ENCODE measurements at places on chromosomes 7 and 10.

GRCh38 chr10:101217450-101218281, 11.6 kb downstream of the LBX1 start:
- peak; percentile 27 for DNase-seq

DNA sequence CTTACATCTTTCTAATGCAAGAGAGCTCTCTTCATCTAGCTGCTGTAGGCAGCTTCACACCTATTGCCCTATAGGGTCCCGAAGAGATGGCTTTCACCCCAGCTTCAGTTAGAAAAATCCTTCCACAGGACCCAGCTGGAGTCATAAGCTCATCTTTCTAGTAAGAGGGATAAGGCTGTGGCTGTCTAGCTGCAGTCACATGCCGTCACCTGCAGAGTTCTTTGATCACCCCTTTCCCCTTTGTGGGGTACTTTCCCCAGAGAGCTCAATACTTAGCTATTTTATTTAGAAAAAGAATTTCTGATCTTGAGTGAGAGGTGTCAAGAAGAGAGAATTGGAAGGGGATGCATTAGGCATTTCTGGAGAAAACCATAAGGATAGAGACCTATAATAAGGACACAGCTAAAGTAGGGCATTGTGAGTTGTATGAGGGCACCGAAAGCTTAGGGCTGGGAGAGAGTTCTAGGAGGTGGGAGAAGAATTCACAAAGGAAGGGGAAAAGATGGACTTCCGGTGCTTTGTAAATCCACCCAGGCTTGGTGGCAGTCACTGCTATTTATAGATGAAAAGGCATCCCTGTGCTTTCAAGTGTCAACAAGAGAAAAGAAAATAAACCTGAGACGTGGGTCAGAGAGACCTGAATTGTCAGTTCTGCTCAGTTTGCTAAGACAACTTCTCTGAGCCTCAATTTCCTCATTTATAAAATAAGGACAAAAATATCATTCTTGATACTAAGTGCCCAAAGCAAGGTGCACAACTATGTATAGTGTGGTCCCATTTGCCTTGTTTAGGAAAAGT, 11.1 kb upstream of the ST8SIA6 start:
- DNase-seq: no peak

DNA sequence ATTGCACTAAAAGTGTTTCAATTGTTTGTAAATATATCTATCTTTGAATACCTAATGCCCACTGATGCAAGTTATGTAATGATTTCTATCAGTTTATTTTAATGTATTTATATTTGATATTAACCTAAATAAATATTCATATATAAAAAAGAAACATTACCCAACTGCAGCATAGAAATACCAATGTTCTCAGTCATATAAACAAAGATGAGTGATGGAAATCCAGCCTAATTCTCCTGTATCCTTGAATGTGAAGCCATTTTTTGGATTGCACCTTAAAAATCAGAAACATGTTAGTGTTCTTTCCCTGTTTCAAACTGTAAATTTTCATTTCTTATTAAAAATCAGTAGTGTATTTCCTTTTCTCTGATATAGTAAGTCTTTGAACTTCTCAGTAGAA, 305.8 kb upstream of the GNAI1 start:
- DNase-seq: no peak

- no peak for DNase-seq
Measured at GRCh38 chr10:132507956-132508490, 29.6 kb upstream of the INPP5A start.

DNA sequence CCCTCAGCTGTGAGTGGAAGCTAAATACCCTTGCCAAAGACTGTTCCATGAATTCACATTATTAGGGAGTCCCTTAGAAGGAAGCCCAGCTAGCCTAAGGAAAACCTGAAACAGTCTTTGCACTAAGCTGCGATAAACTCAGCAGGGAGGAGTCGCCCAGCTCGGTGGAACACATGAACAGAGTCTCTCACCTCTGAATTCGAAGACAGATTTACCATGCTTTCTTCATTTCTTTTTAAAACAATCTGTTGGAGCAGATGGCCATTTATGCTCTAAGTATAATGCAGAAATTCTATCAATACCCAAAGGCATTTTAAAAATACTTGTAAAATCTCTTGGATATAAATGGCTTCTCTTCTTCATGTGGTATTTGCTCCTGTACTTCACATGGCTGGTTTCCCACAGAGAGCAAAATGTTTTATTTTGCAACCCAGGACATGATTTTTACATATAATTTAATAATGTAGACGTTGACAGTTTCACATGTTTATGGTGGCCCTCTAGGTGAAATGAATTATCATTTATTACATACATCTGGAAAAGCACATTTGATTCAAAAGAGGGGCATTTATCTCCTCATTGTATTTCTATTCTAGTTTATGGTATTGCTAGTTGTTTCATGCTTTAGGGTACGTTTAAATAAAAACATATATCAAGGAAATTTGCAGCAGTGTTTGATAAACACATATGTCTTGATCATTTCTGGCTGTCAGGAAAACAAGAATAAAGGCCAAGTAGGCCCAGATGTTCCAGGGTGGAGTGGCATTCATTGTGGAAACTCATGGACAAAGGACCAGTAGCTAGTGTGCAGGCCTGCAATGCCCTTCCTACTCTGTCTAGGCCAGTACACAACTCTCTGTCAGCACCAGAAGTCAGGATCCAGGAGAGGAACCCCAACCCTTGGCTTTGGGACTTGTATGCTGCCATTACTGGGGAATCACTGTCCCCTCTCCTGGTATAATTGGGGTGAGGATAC, 52.2 kb downstream of the LRGUK start:
- DNase-seq: no peak

- no peak for DNase-seq
Measured at GRCh38 chr7:155230169-155230593, 67.5 kb upstream of the INSIG1 start.

DNA sequence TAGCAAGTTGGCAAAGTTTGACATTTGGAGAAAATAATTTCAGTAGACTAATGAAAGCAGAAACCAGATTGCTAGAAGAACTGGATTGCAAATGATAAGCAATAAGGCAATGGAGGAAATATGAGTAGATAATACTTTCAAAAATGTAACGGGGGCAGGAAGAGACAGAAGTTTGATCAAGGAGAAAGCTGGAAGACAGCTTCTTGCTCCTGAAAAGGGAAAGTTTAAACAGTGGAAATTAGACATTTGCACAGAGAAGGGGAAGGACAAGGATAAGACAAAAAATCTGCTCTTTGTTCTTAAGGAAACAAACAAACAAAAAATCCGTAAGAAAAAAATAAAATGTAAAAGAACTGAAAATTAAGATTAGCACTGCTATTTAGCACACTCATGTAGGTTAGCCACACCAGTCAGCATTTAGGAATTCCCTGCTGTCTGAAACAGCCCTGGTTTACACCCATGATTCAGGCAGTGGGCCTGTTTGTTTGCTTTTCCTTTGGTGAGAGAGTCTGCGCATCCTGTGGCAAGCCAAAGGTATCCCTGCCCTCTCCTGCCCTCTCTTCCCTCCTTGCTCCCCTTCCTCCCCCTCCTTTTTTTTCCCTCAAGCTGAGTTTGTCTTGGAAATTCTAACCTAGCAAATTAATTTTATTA, 104.3 kb upstream of the CAV2 start:
- no peak for DNase-seq

DNA sequence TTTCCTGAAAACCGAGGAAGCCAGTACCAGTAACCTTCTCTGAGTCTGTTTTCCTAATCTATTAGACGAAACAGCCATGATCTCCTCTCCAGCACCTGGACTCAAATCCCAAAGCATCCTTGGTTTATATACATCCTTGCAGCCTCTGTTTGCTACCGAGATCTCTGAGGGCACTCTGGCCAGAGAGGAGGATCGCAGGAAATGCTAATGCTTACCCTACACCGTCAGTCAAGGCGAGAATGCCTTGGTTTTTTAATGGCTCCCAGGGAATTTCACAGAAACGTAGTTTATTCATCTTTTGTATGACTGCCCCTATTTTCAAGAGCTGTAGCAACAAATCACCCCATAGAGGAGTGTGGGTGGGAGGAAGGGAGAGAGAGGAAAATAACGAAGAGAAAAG, 91.5 kb upstream of the CALN1 start:
- no peak for DNase-seq

DNA sequence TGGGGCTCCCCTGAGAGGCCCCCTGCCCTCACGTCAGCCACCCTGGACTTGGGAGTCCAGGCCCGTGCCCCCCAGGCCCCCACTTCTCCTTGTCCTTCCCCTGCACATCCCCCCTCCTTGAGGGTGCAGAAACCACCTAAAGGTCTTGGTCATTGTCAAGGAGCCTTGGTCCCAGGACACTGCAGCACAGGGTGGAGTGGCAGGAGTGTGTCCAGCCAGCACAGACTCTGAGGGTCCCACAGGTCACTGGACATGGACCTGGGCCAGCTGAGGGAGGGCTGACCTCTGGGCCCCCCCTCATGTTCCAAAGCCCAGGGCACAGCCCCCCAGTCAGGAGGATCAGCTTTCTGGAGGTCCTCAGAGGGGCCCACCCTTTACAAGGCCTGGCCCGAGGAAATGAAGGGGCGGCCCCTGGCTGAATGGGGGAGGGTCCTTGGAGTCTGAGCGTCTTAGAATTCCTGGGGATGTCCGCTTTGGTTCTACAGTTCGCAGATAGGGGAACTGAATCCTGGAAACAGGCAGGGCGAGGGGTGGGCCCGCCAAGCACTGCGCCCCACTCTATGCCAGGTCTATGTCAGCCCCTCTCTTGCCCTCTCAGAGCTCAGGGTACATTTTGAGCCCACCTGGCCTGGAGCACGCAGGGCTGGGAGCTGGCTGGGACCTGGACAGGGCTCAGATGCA, 54.0 kb downstream of the PWWP2B start:
- no peak for DNase-seq

- peak; percentile 20 for DNase-seq
Measured at GRCh38 chr10:100838986-100839385, 73.8 kb upstream of the SLF2 start.

GRCh38 chr10:90125456-90126255, 424.3 kb downstream of the KIF20B start:
- DNase-seq: no peak

- DNase-seq: no peak
Measured at GRCh38 chr10:19730907-19731217, 85.4 kb upstream of the PLXDC2 start.

- no peak for DNase-seq
Measured at GRCh38 chr10:72063703-72064391, 24.5 kb downstream of the SPOCK2 start.

DNA sequence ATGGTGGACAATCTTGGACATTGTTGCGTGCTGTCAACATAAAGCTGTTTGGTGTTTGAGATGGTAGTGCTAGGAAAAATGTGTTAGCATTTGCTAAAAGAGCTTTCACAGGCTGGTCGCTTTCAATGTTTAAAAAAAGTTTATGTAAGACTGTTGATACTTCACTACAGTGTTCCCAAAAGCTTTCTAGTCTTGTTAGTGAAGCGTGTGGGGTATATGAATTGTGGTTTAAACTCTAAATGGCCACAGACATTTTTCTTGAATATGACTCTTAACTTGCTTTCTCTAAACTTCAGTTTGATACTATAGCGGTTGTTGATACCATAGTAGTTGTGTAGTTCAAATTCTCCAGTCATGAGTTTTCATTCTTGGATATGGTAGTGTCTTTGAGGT, 44.9 kb downstream of the MCU start:
- no peak for DNase-seq

- DNase-seq: no peak
Measured at GRCh38 chr10:5467634-5468255, 31.6 kb downstream of the CALML5 start.

GRCh38 chr7:43869867-43870240, 537 bp upstream of the MRPS24 start:
- no peak for DNase-seq

- DNase-seq: no peak
Measured at GRCh38 chr10:22977751-22978150, 49.9 kb downstream of the ARMC3 start.

DNA sequence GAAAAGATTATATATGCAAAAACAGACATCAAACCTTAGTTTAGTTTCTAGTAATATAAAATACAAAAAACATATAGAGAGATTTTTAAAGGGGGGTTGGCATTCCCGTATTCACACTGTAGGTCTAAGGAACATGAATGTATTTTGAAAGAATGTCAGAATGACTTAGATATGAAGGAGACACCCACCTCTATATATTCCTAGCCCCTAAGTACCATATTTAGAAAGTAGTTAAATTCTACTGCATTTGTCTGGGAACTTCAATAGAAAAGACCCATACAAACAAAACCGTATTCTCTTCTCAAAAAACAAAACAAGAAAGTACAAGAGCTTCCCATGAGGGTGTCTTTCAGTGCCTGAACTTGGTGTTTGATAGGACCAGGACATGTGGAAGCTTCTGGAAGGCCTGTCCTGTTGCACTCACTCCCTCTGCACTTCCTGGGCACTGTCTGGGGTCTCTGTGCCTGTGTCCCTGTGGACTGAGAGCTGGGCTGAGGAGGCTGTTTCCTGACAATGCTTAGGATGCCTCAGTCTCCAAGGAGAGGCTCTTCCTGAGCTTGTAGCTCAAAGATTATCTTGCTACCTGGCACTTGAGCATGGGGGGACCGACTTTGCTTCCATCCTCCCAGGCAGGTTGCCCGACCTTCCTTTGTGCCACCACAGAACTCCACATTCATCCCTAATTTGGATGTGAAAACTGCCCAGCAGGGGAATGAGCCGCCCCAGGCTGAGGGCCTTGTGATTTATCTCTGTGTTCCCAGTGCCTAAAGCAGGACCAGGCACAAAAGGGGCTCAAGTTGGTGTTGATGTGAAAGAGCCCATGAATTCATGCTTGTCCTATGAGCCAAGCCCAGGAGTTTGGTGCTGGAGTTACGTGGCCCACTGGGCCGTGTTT, 44.4 kb upstream of the KLF6 start:
- DNase-seq: no peak

DNA sequence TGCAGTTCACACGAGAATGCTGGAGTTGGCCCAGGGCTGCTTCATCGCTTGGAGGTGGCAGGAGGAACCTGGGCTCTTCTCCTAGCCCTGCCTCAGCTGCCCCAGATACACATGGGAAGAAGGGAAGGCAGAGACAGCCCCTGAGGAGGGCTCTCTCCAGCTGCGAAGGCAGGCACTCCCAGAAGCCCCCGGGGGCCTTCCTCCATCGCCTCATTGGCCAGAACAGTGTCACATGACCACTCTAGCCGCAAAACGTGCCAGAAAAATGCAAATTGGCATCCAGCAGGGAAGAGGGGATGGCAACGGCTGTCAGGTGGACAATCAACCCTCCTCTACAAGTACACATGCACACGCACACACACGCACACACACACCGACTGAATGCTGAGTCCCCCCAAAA, 217.8 kb upstream of the FRMD4A start:
- no peak for DNase-seq

DNA sequence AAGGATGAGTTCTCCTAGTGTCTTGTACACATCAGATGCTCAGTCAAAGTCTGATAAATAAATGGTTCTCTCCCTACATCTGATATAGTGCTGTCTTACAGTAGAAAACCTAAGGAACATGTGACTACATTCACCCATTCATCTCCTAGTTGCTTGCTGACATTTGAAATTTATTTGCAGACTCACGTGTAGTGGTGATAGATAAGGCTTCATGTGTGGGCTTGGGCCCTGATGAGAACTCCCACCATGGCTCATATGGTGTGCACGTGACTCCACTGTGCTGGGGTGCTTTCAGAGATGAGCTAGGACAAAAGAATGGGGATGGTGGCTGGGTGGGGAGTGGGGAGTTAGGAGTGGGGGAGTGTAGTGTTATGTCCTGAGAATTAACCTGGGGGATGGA, 287.3 kb downstream of the RPS24 start:
- DNase-seq: no peak

Measured in activated CD4-positive, alpha-beta T cell treated with anti-CD3 and anti-CD28 coated beads, Interleukin-2, Interleukin-4, amounts not matched to agents 100 ng/mL and 50 ng/mL, durations not matched to agents 16 hours and 8 hours (primary cell).